NCI-H524 treated with DMSO at 0.1 percent for 48 hours (cell line): ENCODE measurements at places on chromosomes 5 and 9.
A peak's percentile ranks its signal among the peaks of the same experiment; 100 is the strongest.

- no peak for DNase-seq
These were observed 120.7 kb downstream of the PBX3 start for GRCh38 chr9:125867751-125868415.

DNA sequence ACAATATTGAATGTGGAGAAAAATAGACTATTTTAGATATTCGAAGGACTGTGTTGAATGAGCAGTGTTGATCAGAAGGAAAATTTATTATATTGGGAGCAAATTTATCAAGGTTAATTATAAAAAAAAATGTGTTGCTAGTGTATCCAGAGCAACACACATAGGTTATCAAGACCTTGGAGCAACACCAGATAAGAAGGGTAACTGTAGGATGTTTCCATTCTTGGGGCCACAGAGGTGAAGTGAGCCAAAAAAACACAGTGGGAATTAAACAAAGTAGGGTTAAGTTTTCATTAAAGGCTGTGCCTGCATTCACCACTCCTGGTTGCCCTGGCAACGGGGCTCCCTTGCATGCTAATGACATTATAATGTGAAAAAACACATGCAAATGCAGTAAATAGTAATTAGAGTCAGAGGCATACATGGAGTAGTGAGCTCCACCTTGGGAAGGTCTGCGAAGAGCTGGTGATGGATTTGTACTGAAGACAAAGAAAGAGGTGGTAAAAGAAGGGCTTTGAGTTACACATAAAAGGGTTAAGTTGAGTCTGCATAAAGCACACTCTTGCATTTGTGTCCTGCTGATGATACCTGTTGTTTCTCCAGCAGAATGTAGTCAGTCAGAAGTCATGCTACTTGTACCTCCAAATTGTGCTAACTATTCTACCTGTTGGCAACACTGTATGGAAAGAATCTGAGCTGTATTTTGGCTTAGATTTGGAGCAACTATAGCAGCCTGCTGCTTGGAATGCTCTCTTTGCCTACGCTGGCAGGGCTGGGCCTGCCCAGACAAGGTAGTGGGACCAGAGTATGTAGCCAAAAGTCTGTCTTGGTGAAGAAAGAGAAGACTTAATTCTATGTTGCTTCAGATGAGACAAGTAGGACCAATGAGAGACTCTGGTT, 59.6 kb downstream of the ATG10 start:
- no peak for DNase-seq

GRCh38 chr9:107175041-107175440, 108.0 kb upstream of the RAD23B start:
- DNase-seq, result no peak

DNA sequence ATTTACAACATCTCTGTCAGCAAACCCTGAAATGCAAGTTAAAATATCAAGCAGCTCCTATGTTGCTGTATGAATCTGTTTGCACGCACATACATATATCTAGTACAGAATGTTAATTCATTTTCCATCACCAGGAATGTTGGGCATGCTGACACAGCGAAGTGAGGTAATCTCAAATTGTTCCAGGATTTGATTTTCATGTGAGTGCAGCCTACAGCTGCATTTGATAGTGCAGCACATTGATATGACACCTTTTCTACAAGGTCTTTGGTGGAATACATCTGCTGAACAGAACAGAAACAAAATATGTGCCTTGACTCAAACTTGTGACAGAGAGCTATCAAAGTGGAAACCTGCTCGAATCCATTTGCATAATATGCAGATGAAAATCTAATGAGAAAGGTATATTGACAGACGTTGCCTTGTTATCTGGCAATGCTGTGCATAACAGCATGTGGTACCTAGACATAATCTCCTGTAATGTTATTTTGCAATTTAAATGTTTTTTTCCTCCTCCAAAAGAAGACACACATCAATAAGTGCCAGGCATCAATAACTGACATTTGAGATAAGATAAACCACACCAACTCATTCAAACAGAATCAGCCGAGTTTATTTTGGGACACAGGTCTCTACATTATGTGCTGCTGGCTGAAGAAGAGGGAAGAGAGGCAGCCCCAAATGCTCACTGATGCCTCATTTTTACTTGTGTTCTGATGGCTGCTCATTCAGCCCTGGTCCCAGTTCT, 512.2 kb downstream of the ZNF608 start:
- DNase-seq, result no peak

DNA sequence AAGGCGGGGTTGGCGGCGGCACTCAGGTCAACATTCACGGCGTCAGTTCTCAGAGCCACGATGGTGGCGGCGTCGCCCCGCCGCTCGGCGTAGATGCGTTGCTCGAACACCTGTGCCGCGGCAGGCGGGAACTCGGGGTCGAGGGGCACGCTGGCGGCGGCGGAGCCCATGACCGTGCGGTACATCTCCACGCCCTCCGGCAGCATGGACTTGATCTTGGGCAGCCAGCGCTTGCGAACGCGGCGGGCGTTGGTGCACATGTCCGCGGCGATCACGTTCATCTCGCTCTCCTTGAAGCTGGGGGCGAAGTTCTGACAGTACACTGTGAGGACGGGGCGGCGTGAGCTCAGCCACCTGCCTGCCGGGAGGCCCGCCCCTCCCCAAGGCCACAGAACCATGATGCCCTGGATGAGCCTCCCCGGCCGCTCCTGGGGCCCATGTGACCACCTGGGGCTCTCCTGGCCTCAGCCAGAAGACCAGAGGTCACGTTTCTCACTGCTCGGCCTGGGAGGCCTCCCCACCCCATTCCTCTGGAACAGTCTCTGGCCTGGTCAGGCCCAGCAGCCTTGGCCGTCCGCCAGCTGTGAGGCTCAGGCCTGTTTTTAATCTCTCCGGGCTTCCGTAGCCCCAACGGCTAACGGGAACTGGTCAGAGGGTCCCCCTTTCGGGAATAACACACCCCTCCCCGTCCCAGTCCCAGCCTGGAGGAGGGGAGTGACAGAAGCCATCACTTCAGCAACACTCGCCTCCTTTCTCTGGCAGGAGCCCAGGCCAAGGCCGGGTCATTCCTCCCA, 50.7 kb upstream of the UBAC1 start:
- DNase-seq, result no peak

GRCh38 chr5:135842737-135843136, 8.3 kb downstream of the SLC25A48 start:
- no peak for DNase-seq

- DNase-seq, result no peak
These were observed 325.1 kb downstream of the GADD45G start for GRCh38 chr9:89929673-89930480.

DNA sequence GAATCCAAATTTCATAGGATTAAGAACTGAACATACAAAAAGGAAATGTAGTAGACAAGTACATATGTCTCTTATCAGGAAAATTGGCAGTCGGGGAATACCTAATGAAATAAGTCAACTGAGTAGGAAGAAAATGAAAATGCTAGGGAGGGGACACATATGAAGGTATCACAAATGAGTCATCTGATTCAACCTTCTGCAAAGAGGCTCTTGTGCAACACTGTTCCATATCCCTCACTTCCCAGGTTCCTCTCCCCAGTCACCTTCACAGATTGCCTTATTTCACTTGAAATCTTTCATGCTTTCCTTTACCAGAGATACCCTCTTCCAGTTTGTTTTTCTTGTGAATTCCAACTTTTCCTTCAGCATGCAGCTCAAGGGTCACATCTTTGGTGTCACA, 139.0 kb downstream of the RFX3 start:
- no peak for DNase-seq

- no peak for DNase-seq
These were observed 595 bp upstream of the GRHPR start for GRCh38 chr9:37421914-37422288.

GRCh38 chr5:65760504-65761275, 38.7 kb downstream of the NLN start:
- no peak for DNase-seq

DNA sequence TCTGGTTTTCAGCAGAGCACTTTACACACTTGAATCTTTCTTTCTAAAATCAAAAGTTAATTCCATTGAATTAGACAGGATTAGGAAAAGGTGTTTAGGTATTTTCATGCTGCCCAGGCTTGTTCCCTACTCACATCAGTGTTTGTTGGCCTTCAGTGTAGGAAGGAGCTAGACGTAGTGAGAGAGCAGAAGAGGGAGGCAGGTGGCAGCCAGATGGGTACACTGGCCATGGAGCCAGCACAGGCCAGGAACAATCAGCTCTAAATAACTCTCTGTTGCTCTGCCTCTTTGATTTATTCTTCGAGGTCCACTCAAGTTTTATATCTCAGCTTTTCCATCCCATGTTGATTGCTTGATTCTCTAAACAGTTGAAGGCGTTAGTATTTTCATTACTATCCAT, 529.6 kb downstream of the PSAT1 start:
- no peak for DNase-seq

- peak; percentile 95 for DNase-seq
These were observed 79.6 kb downstream of the PHAX start for GRCh38 chr5:126680191-126680817.

DNA sequence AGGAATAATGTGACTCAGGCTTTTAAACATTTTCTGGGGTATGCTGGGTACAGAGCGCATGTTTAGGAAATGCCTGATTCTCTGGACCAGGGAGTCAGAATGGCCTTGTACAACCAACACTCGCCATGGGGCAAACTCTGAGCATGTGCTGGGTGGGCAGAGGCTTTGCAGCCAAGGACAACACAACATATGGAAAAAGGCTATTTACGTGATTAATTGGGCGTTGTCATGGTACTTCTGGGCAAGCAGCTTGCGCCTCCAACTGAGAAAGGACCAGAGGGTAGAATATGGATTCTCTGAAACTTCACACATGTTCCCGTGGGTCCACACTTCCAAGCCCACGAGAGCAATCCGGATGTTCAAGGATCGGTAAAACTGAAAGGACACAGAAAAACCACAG, 49.1 kb downstream of the NIPAL4 start:
- peak; percentile 30 for DNase-seq

DNA sequence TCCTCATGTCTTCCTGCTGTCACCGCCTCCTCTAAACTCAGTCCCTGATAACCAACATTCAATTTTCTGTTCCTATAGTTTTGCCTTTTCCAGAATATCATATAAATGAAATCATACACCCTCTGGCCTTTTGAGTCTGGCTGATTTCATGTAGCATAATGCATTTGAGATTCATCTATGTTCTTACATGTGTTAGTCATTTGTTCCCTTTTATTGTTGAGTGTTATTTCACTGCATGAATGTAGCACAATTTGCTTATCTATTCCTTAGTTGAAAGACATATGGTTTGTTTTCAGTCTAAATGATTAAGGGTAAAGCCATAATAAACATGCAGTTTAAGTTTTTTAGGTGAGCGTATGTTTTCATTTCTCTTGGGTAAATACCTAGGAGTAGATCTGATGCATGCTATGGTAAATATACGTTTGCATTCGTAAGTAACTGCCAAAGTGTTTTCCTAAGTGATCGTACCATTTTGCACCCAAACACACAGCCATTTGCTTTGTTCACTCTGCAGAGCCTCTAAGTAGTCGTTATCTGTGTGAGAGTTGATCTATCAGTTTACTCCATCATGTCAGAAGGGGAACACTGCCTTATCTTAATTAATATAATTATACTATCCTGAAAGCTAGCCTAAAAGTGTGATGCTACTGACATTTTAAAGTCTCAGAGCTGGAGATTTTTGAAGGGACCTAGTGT, 460.8 kb downstream of the DMAC1 start:
- DNase-seq, result no peak

DNA sequence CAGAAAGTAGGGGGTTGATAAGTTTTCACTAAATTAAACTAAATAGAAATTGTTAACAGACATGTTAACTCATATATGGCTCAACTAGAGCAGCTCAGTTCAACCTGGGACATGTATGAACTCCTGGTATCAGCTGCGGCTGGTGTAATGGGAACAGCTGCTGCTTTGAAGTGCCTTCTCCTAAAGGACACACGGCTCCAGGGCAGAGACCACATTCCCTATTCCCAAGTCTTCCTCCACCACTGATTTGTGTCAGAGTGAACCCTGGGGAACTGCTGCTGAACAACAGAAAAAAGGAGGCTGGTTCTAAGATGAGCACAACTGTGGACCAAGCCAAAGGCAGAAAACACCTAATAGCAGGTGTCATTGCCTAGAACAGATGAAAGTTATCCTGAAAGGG, 71.1 kb downstream of the MAPKAP1 start:
- DNase-seq, result peak; percentile 51

DNA sequence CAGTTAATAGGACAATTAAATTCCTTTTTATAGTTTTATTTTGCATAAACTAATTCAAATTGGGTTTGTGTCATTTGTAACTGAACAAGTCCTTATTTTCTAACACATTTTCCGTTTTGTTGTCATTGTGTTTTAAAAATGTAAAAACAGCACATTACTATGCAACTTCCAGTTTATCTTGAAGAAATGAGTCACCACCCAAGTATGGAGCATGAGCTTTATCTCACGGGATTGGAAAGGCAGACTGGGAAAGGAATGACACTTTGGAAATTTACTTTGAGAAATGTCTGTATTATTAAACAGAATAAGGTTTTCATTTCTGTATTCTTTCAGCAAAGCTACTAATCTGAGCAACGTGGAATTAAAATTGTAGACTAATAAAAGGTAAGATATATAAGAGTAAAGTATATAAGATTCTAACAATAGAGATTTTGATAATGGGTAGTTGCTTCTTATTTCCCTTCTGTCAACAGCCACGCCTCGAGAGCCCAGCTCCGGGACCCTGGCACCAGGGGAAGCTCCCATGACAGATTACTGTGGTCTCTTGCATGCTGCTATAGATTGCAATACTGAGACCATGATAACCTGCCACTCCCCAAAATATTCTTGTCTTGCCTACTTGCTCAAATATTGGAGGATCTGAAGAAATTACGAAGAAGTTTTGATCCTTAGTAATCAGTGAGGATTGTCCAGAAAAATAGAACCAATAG, 433.1 kb downstream of the CHSY3 start:
- DNase-seq, result no peak

DNA sequence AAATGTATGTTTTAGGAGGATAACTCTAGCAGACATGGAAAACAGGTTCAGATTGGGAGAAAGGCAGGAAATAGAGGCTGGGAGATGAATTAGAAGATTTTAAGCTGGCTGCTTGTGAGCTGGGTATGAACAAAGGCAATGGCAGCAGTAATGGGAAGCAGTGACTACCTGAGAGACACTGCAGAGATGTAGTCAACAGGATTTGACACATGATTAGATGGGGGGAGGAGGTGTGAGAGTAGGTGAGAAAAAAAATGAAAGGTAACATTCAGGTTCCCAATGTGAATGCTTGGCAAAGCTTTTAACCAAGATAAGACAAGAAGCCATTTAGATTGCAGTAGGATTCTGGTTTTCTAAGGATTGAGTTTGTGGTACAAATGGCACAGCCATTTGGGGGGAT, 22.8 kb upstream of the IFNE start:
- no peak for DNase-seq

GRCh38 chr9:87494970-87495471, 2.6 kb upstream of the DAPK1 start:
- no peak for DNase-seq

GRCh38 chr9:36892279-36892678, 141.8 kb downstream of the PAX5 start:
- no peak for DNase-seq

DNA sequence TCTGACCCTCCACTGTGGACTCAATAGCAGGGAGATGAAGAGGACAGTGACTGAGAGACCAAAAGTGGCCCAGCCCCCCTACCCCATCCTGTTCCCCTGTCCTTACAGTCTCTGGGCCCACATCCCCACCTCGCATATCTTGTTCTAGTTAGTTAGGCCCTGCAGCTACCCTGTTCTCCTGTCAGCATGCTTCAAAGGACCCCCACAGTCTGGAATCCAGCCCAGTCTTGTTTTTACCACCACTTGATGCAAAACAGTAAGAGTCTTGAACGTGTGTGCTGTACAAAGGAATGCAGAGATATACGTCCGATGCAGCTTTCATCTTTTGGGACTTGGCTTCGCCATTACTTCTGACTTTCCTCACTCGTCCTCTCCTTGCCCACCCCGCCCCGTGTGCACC, 12.2 kb upstream of the POMT1 start:
- DNase-seq, result no peak

GRCh38 chr5:40685193-40685592, 5.5 kb downstream of the PTGER4 start:
- DNase-seq, result no peak
